ENCODE measurements at places on chromosomes 12 and 14.
A peak's percentile ranks its signal among the peaks of the same experiment; 100 is the strongest.

DNA sequence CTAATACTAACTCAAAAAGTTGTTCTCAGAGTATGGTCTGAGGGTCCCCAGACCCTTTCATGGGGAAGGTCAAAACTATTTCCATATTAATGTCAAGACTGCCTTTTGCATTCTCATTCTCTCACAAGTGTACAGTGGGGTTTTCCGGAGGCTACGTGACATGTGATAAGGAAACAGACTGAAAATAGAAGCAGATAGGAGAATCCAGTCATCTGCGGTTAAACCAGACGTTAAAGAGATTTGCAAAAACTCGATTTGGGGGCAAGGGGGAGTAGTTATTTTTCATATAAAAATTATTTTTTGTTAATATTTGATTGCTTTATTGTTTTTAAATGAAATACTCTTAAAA, 1.0 kb upstream of the NAP1L1 start:
- DNase-seq = peak; percentile 85

DNA sequence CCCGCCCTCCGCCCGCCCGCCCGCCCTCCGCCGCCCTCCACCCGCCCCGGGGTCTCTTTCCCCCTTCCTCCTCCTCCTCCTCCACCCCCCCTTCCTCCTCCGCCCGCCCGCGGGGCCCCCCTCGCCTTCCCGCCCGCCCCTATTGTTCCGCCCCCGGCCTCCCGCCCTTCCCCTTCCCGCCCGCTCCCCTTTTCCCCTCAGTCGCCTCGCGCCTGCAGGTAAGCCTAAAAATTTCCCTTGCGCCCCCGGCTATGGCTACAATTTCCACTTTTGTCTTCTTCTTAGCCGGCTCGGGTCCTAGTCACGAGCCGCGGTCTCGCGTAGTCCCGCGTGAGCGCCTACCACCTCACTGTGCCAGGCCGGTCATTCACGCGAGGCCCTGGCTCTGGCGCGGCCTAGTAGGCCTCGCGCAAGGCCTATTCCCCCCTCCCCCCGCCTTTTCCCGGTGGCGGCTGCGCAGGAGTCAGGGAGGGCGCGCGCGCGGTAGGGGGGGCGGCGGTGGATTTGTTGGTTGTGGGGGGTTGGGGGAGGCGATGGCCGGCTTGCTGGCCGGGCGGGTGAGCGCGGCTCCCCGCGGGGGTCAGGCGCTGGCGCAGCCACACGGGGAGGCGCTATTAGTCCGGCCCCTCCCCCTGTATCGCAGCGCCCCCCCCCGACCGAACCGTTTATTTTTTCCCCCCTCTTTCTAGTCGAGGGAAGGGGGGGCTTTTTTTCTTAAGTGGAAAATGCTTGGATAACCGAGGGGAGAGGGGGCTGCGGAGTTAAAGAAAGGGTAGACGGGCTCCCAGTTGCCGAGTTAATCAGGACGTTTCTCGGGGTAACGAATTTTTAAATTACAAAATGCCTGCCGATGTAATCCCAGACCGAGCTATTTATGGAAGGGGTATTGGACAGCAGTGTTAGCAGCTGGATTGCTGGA, 516 bp downstream of the PCBP2 start:
- peak; percentile 81 for DNase-seq

DNA sequence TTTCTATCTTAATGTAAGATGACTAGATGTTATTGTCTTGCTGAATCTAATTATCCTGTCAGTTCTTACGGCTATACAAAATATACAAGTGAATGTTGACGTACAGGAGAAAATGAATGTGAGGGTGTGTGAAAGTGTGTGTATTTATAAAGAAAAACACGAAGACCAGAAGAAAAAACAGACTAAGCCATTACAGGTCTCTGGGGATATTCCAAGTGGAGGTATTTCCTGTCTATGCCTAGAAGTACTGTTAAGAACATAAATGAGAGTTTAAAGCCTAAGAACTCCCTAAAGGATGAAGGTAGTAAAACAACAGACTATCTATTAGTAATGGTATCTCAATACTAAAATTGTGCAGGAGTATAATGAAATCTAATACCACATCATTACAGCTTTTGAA, 7.6 kb downstream of the MDM1 start:
- DNase-seq = no peak

- peak; percentile 9 for DNase-seq
Measured at GRCh38 chr12:106345746-106346145, 11.8 kb upstream of the POLR3B start.

- no peak for DNase-seq
Measured at GRCh38 chr14:93587330-93587729, 156.6 kb downstream of the UNC79 start.

DNA sequence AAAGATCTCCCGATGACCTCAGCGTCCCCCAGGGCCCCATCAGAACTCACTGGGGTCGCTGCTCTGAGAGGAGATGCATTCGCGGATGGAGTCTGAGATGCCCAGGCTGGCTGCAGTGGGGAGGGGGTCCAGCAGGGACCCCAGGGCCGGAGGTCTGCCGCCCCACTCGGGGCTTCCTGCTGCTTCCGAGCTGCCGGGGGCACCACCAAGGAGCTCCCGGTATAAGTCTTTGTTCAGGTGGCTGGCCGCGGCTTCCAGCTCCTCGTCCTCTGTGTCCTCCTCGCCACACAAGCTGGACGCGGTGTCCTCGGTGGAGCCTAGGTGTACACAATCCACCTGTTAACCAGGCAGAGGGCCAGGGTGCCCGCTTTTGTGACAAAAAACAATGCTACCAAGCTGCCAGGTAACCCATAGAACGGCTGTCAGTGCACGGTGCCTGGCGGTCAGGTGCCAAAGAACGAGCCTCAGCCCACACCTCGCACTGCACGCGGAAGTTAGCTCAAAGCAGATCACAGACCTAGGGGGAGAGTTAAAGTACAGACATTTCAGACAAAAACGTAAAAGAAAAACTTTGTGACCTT, 26.6 kb upstream of the BTBD6 start:
- DNase-seq = no peak

DNA sequence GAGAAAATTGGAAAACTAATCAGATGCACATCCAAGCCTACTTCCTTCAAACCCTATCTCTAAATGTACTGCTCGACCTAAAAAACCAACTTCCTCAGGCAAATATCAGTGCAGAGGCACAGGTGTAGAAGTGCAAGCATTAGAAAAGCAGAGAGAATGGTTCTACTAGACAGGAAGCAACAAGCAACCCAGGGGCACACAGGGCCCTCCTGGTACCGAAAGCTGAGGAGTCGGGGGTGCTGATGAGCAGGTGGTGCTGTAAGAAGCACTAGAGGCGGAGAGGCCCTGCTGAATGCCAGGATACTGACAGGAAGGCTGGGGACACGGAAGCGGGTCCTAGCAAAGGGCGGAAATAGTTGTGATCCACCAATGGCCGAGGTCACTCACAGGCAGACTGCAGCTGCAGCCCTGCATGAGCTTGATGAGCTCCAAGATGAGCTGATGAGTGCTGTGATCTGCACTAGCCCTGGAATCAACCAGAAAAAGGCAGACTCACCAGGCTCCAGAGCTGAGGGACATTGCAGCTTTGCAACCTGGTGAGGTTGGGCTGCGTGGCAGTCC, 85.9 kb downstream of the TTC7B start:
- DNase-seq = no peak

GRCh38 chr14:96164861-96165490, 39.7 kb upstream of the BDKRB2 start:
- no peak for DNase-seq

DNA sequence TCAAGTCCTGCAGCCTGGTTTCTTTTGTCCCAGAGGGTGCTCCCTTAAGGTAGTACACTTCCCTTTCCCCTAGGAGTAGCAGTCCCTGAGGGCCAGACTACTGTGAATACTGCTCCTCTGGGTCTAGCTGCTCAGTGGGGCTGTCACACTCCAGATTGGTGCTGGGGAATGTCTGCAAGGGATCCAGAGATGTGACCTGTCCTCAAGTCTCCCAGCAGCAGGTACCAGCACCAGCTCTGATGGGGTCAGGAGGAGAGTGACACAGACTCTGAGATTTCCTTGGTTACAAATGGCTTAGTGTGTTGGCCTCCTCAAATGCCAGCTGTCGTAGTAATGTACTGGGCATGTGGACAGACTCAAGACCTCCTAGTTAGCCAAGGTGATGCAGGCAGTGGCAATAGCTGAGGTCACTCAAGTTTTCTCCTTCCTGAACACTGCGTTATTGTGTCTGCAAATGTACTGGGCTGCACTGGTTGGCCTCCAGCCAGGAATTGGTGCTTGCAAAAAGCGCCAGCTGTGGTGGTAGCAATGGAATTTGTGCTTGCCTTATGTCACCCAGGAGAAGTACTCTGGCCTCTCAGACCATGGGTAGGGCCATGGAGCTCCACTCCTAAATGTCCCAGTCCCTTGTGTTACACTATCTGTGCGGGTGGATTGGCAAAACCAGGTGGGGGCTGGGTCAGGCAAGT, 36.4 kb upstream of the AEBP2 start:
- no peak for DNase-seq

GRCh38 chr14:101006008-101006407, 102.5 kb upstream of the RTL1 start:
- DNase-seq = no peak

DNA sequence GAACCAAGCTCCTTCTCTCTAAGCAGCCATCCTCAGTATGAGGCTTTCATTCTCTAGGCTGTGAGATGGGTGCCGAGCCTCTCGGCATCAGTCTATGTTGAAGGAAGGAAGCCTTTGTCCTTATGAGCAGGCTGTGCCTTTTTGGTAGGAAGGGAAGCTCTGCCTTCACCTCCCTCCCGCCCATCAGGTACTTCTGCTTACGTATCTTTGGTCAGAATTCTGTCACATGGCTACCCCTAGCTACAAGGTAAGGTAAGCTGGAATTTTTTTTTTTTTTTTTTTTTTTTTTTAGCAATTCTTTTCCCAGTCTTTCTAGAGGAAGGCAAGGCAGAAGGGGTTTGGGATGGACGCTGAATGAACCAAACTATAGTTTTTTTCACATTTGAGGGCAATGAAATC, 16.9 kb downstream of the BATF start:
- no peak for DNase-seq

GRCh38 chr12:90575995-90576394, 379.0 kb downstream of the CCER1 start:
- DNase-seq = no peak

DNA sequence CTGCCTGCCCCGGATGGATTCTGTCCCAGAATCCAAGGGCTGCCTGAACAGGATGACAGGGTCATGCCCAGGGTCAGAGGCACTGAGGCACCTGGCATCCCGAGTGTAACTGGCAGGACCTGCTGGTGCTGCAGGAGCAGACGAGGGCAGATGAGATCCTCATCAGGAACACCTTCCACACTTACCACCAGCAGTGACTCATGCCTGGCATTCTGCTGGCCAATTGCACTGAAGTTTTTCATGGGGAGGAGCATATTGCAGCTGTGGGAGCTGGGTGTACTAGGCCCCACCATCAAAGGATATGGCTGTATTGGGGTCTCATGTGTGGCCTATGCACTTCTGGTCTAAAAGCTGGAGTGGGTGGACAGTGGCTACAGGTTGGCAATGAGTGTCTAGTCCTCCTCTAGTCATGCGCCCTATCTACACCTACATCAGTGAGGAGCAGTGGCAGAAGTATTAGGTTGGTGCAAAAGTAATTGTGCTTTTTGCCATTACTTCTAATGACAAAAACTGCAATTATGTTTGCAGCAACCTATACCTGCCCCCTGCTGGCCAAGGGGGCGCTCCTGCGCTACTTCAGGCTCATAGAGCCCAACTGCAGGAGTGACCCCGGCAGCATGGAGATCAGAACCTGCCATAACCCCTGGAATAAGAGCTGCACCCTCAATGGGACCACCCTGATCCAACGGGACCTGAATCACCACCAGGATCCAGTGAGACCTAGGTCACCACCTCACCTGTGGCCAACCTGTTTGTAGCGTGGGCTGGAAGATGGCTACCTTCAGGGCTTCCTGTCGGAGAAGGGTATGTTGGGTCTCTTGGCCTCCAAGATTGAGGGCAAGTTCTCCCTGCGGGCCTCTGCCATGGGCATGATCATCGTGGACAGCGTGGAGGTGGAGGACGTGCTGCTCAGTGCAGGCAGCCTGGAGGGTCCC, 8.0 kb upstream of the C12orf42 start:
- peak; percentile 57 for DNase-seq

DNA sequence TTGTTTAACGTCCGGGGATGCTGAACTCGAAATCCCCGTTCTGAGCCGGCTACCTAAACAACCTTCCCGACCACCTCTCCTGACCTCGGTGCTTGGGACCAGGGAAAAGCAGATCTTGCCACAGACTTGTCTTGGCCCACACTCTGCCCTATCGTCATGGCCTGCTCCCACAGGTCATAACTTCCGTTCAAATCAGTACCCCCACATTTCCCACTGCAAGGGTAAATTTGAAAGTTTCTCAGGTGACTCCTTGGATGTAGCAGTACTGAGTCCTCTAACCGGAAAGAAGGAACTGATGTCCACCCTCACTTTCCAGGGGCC, 612 bp upstream of the RBM23 start:
- DNase-seq = no peak

GRCh38 chr14:77142005-77142800, 612 bp upstream of the ZDHHC22 start:
- no peak for DNase-seq

DNA sequence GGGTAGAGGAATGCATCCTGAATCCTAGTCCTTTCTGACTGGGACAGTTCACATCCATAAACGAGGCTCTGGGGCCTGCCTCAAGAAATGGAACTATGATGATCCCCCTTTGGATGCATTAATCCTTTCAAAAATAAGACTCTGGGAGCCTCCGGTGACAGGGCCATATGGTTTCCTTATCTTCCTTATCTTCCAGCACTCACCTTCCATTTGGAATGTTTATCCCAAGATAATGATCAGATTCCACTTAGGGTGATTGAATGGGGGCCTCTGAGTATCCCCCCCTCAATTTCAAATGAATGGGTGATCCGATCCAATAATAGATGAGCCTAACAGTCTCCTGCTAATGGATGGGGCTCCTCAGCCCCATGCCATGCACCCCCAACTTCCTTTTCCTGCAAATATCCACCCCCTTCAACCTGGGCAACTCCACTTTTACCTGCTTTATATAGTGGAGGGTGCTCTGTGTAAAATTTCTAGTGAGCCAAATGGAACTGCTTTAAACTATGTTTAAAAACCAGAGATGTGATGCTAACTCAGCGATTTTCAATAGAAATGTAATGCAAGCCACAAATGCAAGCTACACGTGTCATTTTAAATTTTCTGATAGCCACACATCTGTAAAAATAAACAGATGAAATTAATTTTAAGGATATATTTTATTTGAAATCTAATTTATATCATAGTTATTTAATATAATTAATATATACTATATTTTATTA, 157.8 kb downstream of the ZFP36L1 start:
- DNase-seq = no peak

DNA sequence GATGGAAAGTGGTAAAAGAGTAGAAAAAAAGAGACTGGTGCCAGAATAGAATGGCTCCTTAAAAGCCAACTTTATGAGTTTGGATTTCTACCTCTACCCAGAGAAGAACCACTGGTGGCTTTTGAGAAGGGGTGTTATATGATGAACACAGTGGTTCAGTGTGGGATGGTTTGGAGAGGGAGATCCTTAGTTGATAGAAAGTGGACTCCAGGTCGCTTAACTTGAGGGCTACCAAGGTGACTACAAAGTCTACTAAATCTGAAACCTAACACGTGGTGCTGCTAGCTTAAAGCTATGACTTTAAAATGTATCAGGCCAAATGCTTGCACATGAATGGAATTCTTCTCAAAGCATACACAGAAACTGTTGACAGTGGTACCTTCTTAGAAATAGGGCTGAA, 8.4 kb downstream of the SPTB start:
- DNase-seq = no peak
